ENCODE measurements at places on chromosomes 7 and 10. TPM values are rescaled to one million over a fixed set of nuclear protein-coding genes. Genes with fewer than 3 reads are reported as not detected.

The KLF14 gene
- 0.57 TPM for total RNA-seq

The PAPSS2 gene
- 10.9 TPM for total RNA-seq

The FAM25G gene
- total RNA-seq: not detected

The UTF1 gene
- total RNA-seq: not detected

The RAB18 gene
- total RNA-seq: 114 TPM

The STOX1 gene
- 0.14 TPM for total RNA-seq

The SFTPA1 gene
- 3.7 TPM for total RNA-seq

The OLAH gene
- total RNA-seq: not detected

The TMEM273 gene
- total RNA-seq: 21.2 TPM

Data from right cardiac atrium (tissue), 5 donors.